Thoracic aorta (tissue), 2 donors: ENCODE measurements at places on chromosomes 7 and 10.

- H3K4me3 ChIP-seq: no peak overlapping the region
- no peak for DNase-seq
- H3K36me3 ChIP-seq: no peaks in the 10 kb centered on the region
- H3K27me3 ChIP-seq: no peaks in the 10 kb centered on the region
- no peaks in the 10 kb centered on the region for H3K4me1 ChIP-seq
Observed at GRCh38 chr10:116287906-116288501, 15.0 kb upstream of the GFRA1 start.

- H3K36me3 ChIP-seq: no peaks in the 10 kb centered on the region
- H3K27me3 ChIP-seq: no peaks in the 10 kb centered on the region
- no peak for DNase-seq
- no peak overlapping the region for H3K27ac ChIP-seq
- H3K4me1 ChIP-seq: peaks cover 11% of the 10 kb centered on the region
- no peak overlapping the region for H3K4me3 ChIP-seq
Observed at GRCh38 chr10:13944823-13945222, 358.1 kb downstream of the PRPF18 start.

- H3K27ac ChIP-seq: peak overlapping the region; percentile 98
- no peaks in the 10 kb centered on the region for H3K36me3 ChIP-seq
- peaks cover 50% of the 10 kb centered on the region for H3K4me1 ChIP-seq
- DNase-seq: peak; percentile 61
- no peaks in the 10 kb centered on the region for H3K27me3 ChIP-seq
- H3K4me3 ChIP-seq: peak overlapping the region; percentile 80
Observed at GRCh38 chr10:71771821-71772617, 1.3 kb downstream of the VSIR start.

- no peaks in the 10 kb centered on the region for H3K27me3 ChIP-seq
- H3K27ac ChIP-seq: no peak overlapping the region
- H3K4me1 ChIP-seq: no peaks in the 10 kb centered on the region
- no peak overlapping the region for H3K4me3 ChIP-seq
- no peak for DNase-seq
Observed at GRCh38 chr10:27658788-27659187, 86.8 kb downstream of the MKX start.

GRCh38 chr7:114409750-114410149, 4.9 kb upstream of the FOXP2 start:
- no peak overlapping the region for H3K27ac ChIP-seq
- no peak for DNase-seq
- H3K27me3 ChIP-seq: no peaks in the 10 kb centered on the region
- no peak overlapping the region for H3K4me3 ChIP-seq
- peaks cover 3% of the 10 kb centered on the region for H3K4me1 ChIP-seq
- no peaks in the 10 kb centered on the region for H3K36me3 ChIP-seq
